ENCODE measurements at places on chromosomes 4 and X.
A peak's percentile ranks its signal among the peaks of the same experiment; 100 is the strongest.

DNA sequence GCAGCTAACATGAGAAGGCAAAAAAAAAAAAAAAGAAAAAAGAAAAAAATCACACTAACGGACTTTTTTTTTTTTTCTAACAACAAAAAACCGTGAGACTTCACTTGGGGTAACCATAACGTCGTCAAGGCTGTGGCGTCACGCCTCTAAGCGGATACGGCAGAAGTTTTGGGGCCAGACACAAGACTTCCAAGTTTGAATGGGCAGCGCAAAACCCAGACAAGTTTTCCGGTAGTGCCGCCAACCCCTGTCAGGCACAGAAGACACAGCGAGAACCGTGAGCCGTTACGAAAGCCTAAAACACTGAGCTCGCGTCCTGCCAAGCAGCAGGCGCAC, 556 bp upstream of the SMARCA5 start:
- no peak for DNase-seq

GRCh38 chrX:9233141-9233540, 199.2 kb upstream of the FAM9B start:
- no peak for DNase-seq

DNA sequence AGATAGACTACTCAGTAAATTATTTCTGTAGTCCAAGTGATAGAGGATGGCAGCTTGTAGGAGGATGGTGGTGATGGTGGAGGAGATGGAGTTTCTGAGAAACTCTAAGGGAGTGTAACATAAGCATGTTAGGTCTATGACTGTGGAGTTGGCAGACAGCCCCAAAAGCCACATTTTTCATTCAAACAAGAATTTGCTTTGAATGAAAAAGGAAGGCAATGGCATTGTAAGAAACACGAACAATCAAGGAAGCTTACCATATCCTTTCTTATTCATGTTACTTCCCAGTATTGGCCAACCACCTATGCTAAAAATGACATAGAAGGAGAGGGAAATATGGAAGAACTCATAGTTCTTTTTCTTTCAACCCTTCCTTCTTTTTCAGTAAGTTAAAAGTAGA, 18.7 kb upstream of the SEC24B start:
- no peak for DNase-seq

DNA sequence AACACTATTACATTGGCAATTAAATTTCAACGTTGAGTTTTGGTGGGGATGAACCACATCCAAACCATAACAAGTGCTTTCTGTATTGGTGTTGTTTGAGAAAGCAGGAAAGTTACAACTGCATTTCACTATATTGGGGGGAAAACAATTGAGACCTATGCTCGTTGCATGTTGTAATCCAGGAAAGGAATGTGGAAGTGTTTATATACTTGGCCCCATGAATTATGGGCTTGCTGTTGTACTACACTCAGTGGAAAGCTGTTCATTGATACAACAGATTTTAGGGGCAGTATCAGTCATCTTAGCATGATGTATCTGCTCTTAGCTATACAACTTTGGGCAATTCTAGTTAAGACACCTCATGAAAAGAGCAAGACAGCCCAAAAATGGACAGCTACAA, 52.4 kb downstream of the KLHL5 start:
- DNase-seq, result no peak

GRCh38 chr4:92235731-92236130, 68.0 kb upstream of the GRID2 start:
- no peak for DNase-seq

DNA sequence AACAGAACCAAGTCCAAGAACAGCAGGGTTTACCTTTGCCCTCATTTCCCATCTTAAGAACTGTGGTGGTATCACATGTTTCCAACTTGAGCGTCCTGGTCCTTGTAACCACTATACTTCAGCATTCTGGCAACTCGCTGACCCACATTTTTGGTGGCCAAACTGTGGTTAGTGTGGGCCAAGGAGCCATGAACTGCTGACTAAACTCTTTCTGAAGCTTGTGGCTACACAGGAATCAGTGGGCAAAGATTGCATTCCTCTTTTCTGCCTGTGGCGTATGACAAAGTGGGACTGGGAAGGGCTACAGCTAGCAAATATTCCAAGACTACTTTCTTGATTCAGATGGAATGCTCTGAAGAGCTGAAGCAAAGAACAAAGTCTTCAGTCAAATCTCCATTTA, 106.3 kb upstream of the MID1 start:
- no peak for DNase-seq

DNA sequence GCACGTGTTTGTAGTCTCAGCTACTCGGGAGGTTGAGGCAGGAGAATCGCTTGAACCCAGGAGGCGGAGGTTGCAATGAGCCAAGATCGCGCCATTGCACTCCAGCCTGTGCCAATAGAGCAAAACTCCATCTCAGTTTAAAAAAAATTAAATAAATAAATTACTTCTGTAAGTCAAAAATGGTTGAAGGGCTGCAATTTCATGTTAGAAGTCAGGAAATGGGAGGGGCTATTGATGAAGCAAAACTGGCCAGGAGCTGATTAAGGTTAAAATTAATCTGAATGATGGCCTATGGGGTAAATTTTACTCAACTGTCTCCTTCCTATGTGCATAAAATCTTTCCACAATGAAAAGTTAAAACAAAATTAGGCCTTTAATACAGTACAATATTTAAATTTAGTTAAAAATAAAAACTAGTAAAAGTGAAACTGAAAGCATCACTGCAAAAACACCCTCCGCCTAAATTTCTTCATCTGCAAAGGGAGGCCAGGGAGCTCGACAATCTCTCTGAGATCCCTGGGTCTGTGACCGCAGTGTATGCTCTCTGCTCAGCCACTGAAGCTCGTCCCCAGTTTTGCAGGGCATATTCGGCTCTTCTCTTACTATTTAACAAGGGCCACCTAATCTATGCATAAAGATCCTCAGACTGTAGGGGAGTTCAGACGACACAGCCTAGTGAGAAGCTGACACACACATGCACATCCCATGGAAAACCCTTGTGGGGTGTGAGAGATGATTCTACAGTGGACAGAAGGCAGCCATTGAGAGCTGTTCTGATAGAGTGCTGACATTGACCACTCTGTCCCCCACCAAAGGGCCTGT, 57.2 kb downstream of the IRF2 start:
- no peak for DNase-seq

DNA sequence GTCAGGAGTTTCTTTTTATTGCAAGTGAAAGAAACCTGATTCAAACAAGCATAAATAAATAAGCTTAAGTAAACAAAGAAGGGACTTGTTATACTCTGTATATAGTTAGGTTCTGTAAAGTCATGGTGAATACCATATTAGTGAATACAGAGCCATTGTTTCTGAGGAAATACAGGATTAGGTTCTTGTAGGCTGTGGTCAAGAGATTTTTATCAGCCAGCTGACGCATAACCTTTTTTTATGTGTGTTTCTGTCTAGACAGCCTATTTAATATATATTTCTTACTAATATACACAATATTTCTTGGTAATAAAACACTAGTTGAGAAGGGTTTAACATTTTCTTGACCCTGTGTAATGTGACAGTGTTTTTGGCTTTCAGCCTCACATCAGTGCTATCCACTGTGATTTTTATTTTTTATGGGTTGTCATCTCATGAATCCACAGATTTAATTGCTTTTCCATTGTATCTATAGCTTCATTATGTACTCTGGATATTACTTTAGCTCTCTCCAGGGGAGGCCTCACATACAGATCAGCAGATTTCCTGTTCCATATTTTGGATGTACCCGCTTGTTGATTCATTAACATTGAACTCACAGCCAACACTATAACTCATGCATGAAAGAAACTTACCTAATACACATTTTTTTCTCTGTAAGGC, 8.0 kb downstream of the HERC3 start:
- DNase-seq, result peak; percentile 62

DNA sequence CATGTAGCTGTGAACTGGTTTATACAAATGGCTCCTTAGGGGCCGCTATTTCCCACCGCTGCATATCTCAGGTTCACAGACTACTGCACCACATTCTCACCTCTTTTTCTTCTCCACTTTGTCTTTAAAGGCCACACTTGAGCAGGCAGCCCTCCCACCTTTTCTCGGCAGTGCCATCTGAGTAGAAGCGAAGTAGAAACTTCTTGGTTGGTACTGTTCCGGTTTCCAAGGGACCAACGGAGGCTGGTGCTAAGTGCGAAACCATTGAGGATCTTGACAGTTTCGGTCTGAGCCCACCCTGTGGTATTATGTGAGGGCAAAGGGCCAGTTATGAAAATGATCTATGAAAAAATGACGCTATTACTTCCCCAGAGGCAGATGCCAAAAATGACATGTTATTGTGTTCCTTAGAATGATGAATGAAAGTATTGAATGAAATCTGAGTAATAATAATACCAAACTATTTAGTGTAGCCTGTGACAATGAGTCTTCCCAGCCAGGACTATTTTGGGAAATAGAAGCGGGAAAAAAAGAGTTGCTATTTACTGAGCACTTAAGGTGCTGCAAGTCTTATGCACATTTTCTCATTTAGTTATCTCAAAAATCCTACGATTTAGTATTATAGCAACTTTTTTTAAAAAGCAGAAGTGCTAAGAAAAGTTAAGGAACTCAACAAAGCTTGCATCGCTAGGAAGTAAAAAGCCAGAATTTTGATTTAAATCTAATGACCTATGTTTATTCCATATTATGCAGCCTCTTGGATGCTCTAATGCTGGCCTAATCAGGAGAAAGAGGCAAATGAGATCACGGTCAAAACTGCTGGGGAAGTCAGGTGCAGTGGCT, 29.6 kb upstream of the CHRNA9 start:
- DNase-seq, result no peak

DNA sequence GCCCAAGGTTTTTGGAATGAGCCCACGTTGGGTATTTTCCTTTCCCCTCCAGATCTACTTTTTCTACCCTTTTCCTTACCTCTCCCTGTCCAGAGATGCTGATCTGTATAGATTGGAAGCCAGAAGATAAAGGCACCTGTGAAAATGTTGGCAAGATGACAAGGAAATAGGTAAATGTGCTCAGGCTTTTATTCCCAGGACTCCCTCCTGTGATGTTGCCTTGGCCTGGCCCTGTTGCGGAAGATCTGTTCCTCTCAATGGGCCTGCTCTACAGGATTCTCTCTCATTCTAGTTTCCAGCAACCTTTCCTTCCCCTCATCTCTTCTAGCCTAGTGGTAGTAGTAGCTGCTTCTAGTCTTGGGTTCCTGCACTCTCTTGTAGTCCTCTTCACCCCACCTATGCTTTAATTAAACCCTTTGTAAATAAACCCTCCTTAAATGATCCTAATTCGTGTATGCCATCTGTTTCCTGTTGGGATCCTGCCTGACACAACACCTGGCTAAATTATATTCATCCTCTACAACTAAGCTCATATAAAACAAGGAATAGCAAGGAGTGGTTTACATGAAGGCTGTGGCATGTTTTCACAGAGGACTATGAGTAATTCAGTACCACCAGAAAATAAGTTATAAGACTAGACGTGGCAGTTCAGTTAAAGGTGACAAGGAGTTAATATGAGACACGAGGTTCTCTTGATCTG, 95.7 kb upstream of the MAOA start:
- no peak for DNase-seq

- DNase-seq, result peak; percentile 7
These were observed 125.3 kb downstream of the COL4A6 start for GRCh38 chrX:108312957-108313356.

DNA sequence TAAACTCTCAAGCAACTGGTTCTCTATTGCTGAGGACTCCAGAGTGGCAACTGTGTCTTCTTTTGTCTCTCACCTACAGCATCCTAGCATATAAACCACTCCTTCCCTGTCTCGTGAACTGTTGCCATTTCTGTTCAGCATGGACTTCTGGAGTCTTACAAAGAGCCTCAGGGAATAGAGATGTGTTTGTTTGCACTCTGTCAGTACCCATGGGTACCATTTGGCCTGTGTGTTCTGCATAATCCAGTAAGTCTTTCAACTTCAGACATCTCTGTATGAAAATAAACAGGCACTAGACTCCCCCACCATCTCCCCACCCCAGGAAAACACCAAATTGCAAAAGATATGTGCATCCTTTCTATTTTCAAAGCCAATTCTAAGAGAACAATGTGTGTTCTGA, 1351.6 kb upstream of the PABPC4L start:
- DNase-seq, result no peak

- no peak for DNase-seq
These were observed 27.7 kb downstream of the NHSL2 start for GRCh38 chrX:71938371-71938770.

DNA sequence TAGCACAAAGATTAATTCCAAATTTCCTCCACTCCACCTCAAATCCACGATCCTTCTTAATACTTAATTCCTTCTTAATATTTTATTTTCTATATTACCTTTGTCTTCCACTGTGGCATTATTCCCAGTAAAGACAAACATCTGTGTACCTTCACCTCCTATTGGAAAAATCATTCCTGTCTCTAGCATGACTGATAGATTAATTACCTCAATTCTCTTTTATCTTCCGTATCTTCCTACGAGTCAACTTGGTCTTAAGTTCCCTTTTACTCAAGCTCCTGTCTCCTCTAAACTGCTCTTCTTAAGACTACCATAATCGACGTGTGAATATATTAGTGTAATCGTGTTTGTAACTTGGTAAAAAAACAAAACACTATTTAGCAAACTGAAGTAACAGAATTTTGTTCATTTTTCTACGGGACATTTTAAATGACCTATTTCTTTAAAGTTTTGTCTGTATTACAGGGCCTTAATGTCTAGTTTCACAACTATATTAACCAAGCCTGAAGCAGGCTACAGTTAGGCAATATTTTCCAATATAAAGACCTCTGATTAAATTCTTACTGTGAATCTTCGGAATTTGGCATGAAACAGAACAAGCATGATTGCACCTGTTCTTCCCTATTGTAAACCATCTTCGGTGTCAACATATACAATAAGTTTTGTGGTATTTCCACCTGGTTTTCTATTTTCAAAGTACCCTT, 1.1 kb upstream of the USP38 start:
- DNase-seq, result no peak

DNA sequence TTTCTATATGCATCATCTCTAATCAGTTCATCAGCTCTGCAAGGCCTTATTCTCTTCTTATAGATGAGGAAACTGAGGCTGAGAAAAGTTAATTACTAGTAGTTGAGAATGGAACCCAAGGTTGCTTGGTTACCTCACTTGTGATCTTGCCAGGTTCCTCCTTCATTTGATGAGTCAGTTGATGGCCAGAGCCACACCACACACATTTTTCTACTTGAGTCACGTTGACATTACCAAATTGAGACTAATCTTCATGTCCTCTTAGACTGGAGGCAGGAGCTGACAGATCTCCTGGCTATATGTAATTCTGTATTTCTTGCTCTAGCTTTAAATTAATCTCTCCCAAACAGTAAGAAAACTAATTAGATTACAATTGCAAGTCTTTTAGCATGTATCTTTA, 428.4 kb downstream of the AFF2 start:
- DNase-seq, result no peak

DNA sequence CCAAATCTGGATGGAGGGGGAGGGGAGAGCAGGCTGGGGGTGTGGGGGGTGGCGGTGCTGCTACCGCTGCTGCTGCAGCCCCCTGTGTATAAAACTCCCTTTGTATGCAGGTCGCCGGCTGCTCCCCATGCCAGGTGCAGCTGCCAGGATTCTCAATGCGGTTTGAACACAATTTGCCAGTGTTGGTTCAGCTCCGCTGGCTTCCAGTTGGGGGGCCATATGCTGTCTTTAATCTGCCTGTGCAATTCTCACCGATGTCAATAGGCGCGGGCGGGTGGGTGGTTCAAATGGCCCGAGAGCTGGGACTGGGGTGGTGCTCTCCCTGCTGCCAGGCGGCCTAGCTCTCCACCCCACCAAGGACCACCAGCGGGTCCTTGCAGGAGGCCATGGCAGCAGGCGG, 257.6 kb downstream of the BCOR start:
- no peak for DNase-seq

Data from kidney capillary endothelial cell (primary cell).